ENCODE measurements at places on chromosomes 11 and 22. TPM values are rescaled to one million over a fixed set of nuclear protein-coding genes. Genes with fewer than 3 reads are reported as not detected.
A peak's percentile ranks its signal among the peaks of the same experiment; 100 is the strongest.

The MPZL3 gene
- 15.4 TPM for total RNA-seq

The SCN4B gene
- total RNA-seq = 0.35 TPM

The GLB1L3 gene
- not detected for total RNA-seq

The SERGEF gene
- total RNA-seq = 40.4 TPM

The CCDC89 gene
- total RNA-seq = 6.3 TPM

The LMO1 gene
- not detected for total RNA-seq

The LRRC56 gene
- total RNA-seq = 0.67 TPM

The C11orf86 gene
- total RNA-seq = 439 TPM

GRCh38 chr11:118909619-118910308 lies 16.0 kb downstream of the BCL9L start:
- peaks cover 43% of the 10 kb centered on the region for H3K4me1 ChIP-seq
- H3K27me3 ChIP-seq = no peaks in the 10 kb centered on the region
- H3K27ac ChIP-seq = peak overlapping the region; percentile 94
- H3K36me3 ChIP-seq = peaks cover 32% of the 10 kb centered on the region
- H3K4me3 ChIP-seq = peak overlapping the region; percentile 48

DNA sequence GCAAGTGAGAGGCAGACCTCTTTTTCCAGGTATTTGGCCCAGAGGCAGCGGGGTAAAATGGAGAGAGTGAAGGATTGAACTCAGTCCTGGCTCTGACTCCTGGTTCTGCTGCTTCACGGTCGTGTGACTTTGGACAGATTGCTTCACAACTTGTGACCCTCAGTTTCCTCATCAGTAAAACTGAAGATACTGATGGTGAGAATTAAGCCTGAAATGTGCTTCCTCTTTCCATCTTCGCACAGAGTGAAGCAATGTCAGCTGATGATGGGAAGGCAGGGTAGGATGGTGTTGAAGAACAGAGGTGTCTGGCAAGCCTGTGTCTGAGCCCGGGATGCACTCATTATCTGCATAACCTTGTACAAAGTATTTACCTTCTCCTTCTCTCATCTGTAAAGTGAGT lies 59.0 kb downstream of the UBASH3B start:
- no peak for DNase-seq
- no peaks in the 10 kb centered on the region for H3K4me1 ChIP-seq
- H3K36me3 ChIP-seq = no peaks in the 10 kb centered on the region
- no peak overlapping the region for H3K4me3 ChIP-seq
- no peak overlapping the region for H3K27ac ChIP-seq

GRCh38 chr11:9052316-9052715 lies 39.1 kb downstream of the SCUBE2 start:
- H3K27me3 ChIP-seq = no peaks in the 10 kb centered on the region
- no peaks in the 10 kb centered on the region for H3K36me3 ChIP-seq
- no peak overlapping the region for H3K4me3 ChIP-seq
- no peak overlapping the region for H3K27ac ChIP-seq
- no peak for DNase-seq

GRCh38 chr11:10307022-10307399 lies 2.1 kb downstream of the ADM start:
- H3K36me3 ChIP-seq = no peaks in the 10 kb centered on the region
- peak overlapping the region; percentile 75 for H3K27ac ChIP-seq
- H3K4me1 ChIP-seq = peaks cover 51% of the 10 kb centered on the region
- peak overlapping the region; percentile 69 for H3K4me3 ChIP-seq
- no peaks in the 10 kb centered on the region for H3K27me3 ChIP-seq

DNA sequence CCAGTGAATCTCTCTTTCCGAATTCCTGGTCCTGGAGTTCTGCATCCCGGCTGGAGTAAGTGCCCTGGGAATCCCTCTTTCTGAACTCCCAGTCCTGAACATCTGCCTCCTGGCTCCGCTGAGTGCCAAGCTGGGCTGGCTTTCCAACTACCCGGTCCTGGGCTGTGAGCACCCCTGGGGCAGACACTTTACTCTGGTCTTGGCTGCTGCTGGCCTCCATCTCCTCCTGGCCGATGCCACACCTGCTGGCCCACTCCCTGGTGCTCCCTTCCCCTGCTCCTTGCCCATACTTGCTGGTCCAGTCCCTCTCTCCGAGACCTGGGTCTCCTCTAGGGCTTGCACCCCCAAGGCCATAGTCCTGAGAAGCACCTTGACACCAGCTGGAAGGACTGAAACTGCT lies 14.7 kb downstream of the TNKS1BP1 start:
- no peak for DNase-seq
- H3K36me3 ChIP-seq = no peaks in the 10 kb centered on the region
- H3K4me3 ChIP-seq = no peak overlapping the region
- H3K27me3 ChIP-seq = no peaks in the 10 kb centered on the region
- peak overlapping the region; percentile 96 for H3K27ac ChIP-seq

DNA sequence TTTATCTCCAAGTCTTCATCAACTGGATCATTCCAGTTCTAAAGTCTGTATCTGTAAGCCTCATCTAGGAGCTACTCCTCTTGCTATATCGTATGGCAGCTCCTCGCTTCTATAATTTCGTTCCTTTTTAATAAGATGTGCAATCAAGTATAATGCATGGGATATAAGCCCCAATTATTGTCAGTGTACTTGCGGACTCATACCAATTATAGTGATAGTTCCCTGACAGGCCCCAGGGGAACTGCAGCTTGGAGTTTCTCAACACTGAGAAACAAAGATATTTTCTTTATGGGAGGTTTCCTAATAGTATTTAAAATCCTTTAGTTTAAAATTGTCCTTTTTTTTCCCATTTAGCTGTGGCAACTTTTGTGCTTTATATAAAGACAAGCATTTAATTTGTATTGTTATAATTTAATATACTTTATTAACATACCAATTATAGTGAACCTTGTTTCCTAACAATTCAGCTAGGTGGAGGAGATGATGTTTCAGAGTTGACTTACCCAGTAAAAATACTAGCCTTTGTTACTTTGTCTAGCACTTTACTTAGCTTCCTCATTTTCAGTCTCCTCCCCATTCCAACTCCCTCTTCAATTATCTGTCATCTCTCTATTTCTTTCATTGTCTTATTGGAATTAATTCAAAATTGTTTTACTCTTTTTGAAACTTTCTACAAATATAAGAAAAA lies 25.3 kb upstream of the DDX17 start:
- H3K27ac ChIP-seq = no peak overlapping the region
- no peak for DNase-seq
- H3K27me3 ChIP-seq = no peaks in the 10 kb centered on the region
- H3K36me3 ChIP-seq = no peaks in the 10 kb centered on the region
- no peak overlapping the region for H3K4me3 ChIP-seq

GRCh38 chr22:37386441-37386840 lies 40.8 kb downstream of the ELFN2 start:
- DNase-seq = no peak
- no peaks in the 10 kb centered on the region for H3K27me3 ChIP-seq
- no peaks in the 10 kb centered on the region for H3K4me1 ChIP-seq
- H3K4me3 ChIP-seq = no peak overlapping the region
- no peak overlapping the region for H3K27ac ChIP-seq

DNA sequence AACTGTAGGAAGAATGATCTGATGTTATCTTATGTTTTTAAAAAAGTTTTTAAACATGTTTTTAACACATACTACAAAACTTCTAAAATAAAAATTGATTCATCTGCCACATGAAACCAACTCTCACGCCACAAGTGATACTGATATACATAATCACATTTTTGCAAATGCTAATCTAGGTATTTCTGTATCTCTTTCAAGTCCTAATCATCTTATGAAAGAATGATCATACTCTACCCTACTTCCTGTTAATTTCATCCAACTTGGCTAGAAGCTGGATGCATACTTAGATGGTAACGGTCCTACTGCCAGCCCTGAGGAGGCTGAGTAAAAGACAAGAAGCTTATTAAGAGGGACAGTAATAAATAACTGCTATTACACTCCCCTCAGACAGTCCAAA lies 19.2 kb downstream of the THAP12 start:
- DNase-seq = no peak
- H3K4me1 ChIP-seq = no peaks in the 10 kb centered on the region
- H3K36me3 ChIP-seq = no peaks in the 10 kb centered on the region
- H3K27ac ChIP-seq = no peak overlapping the region
- H3K4me3 ChIP-seq = no peak overlapping the region

DNA sequence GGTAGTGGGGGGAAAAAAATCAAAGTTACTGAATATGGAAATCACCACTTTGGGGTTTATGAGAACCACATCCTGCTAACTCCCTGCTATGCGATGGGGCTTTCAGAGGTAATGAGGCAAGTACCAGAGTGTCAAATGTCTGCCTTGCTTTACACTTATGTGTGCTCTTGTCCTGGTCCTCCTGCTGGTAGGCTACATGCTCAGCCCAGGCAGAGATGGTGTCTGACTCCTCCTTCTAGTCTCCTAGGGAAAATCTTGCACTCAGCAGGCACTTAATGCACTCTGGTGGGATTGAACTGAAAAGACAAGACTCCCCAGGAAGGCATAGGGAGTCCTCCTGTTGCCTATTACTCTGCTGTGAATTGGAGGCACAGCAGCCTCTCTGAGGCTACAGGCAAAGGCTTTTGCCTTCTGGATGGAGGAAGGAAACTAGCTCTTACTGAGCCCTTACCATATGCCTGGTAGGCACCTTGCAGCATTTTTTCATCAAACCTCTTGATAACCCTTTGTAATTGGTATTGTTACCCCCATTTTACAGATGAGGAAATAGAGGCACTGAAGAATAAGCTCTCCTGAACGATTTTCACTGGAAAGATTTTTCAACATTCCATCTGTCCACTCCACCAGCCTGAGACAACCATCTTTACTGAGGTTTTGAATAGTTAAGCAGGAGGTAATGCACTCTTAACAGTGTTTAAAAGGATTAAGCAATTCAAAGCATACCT lies 132.1 kb upstream of the PAX6 start:
- H3K27ac ChIP-seq = no peak overlapping the region
- no peak overlapping the region for H3K4me3 ChIP-seq
- H3K4me1 ChIP-seq = no peaks in the 10 kb centered on the region
- no peak for DNase-seq
- no peaks in the 10 kb centered on the region for H3K27me3 ChIP-seq

GRCh38 chr11:106014620-106015019 lies 7.4 kb downstream of the MSANTD4 start:
- H3K27me3 ChIP-seq = no peaks in the 10 kb centered on the region
- no peak overlapping the region for H3K27ac ChIP-seq
- H3K4me1 ChIP-seq = no peaks in the 10 kb centered on the region

Data from Peyer's patch (tissue), 4 donors.